ENCODE measurements at places on chromosomes 4 and X.

DNA sequence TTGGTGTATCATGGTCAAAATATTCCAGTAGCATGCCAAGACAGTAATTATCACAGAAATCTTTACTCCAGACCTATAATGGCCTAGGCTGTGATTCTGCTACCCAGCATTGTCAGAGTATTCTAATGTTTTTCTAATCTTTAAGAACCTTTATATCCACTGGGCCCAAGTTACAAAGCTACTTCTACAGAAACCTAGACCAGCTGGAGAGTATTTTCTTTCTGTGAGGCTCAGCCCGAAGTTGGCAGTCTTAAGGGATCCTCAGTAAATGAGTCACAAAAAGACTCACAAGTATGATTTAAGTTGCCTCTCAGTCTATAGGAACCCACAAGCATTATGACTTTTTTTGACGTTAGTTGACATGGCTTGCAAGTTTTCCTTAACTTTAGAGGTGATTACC, 638.5 kb upstream of the FAM241A start:
- DNase-seq: no peak

DNA sequence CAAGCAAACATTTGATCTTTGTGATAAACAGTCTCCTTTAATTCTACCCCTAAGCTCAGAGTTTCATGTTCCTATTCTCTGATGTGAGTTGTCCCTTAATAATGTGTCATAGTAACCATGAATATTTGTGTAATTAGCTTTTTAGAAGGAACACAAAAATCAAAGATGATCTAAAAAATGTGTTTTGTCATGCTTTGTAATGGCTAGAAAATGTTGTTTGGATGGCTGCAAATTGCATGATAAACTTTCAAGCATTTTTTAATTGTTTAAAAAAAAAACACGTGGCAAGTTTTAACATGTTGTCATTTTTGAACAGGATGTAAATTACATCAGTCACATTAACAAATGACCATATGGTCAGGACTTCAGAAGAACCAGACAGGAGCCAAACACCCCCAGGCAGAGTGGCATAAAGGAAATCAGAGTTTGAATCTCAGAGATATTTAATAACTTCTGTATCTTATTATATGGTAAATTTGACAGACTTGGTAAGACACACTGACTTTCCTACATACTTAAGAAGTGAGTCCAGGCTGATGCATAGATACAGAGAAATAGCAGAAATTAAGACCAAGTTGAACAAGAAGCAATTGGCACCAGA, 223.9 kb upstream of the VEGFC start:
- DNase-seq: no peak

DNA sequence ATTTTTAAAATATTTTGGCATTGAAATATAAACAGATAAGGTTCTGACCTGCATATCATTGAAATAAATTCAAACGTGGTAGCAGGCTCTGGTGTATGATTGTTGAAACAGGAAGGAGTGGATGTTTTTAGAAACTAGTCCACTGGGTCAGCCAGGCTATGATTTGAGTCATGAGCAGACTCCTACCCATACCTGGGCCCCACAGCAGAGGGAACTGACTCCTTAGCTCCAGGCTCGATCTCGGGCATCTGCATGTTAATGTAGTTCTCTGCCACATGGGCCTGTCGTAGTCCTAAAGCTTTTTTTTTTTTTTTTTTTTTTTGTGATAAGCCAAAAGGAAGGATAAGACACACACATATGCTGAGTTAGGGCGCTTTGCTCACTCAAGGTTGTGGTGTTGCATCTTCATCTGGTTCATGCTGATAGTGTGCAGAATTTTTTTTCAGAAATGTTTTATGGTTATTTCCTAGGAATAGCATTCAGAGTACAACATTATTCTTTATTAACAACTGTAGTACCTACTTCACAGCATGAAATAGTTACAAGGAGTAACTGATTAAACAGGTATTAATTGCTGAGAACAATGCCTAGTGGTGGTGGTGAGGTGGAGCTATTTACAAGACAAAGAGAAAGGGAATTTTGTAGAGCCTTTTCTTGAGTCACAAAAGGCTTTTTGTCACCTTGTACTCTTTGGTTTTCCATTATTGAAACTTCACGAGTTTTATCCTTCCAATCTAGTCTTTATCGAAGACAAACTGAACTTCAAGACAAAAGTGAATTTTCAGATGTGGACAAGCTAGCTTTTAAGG, 27.3 kb downstream of the OFD1 start:
- no peak for DNase-seq

DNA sequence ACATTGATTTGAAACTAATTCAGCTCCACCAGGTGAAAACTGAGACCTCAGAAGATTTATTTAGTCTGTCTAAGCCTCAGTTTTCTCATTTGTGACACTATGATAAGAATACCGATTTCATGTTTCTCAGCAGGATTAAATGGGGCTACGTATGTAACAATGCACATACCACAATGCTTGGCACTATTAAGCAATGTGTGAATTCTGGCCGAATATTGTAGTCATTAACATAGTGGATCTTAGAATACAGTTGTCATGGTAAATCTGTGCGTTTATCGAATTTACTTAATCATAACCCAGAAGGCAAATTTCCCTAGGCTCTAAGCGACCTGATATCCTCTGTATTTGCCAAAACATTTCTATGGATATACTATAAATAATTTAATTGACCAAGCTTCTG, 69.1 kb downstream of the TMA16 start:
- DNase-seq: no peak

DNA sequence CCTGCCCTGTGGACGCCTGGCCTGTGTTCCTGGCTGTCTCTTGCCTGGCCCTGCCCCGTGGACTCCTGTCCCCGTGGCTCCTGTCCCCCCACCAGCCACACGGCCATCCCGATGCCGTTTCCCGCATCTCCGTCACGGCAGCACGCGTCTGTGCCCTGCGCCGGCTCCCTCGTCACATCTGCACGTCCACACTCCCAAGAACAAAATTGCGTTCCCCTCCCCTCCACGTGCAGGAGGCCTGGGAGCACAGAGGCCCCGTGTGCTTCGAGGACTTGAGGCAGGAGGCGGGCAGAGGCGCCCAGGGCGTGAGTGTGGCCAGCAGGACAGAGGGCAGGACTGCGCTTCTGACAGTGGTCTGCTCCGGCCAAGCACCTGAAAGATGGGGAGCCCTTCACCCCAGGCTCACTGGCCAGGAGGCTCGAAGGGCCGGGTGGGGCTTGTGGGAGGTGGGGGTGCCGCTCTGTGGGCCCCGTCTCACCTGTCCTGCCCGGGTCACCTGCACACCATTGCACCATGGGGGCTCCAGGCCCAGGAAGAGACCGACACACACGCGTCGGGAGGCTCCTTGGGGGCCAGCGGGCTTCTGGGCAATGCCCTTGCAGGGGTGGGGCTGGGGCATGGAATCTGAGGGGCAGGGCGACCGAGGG, 17.3 kb downstream of the FGFRL1 start:
- no peak for DNase-seq

DNA sequence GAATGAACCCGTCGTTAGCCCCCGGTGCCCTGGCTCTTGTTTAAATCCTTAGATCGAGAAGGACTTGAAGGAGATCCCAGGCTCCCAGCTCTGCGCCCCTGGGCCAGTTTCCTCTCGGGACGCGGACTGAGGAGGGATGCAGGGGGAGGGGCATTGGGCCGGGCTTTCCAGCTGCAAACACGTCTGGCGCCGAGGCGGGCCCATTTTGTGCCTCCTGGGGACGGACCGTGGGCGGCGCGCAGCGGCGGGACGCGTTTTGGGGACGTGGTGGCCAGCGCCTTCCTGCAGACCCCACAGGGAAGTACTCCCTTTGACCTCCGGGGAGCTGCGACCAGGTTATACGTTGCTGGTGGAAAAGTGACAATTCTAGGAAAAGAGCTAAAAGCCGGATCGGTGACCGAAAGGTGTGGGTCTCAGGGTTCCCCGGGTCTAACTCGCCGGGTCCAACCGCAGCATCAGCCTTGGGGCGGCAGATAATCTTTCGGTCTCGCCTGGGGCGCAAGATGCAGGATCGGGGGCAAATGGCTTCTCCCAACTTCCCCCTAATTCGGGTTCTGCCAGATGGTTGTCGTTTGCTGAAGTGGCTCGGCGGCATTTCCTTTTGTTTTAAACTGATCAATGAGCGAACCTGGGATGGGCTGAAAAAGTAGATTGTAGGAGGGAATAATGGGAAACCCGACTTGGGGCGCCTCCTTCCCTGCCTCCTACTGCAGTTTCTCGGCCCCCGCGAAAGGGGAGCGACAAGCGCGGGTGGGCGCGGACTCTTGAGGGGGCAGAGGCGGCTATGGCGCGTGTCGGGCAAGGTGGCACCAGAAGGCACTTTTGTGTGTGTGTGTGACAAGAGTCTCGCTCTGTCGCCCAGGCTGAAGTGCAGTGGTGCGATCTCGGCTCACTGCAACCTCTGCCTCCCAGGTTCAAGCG, 2.9 kb downstream of the PDGFRA start:
- DNase-seq: no peak

DNA sequence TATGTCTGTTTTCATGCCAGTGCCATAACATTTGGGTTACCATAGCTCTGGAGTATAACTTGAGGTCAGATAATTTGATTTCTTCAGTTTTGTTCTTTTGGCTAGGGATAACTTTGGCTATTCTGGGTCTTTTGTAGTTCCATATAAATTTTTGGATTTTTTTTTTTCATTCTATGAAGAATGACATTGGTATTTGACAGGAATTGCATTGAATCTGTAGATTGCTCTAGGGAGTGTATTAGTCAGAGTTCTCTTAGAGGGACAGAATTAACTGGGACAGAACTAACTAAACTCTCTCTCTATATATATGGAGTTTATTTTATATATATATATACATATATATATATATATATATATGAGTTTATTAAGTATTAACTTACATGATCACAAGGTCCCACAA, 32.2 kb upstream of the SLIT2 start:
- DNase-seq: no peak
